Renal cortex interstitium (tissue), 15 donors: ENCODE measurements at places on chromosomes 4 and X.

DNA sequence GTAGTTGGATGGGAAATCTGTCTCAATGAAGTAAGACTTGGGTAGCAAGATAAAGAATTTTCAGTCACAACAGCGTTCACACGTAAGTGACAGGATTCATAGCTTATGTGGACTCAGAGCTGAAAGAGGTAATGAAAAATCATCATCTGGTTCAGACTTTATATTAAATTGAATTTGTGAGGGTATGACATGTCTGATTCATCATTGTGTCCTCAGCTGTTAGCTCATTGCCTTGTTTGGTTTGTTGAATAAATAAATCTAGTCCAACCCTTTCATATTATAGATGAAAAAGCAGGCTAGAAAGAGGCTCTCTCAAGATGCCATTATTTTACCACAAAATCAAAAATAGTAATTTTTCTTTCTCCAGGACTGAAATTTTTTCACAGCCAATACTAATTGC, 2.7 kb upstream of the CYSLTR1 start:
- DNase-seq = no peak

- no peak for DNase-seq
Observed at GRCh38 chrX:46770817-46771163, 11.9 kb upstream of the SLC9A7 start.

- no peak for DNase-seq
Observed at GRCh38 chr4:153823483-153823882, 34.6 kb upstream of the SFRP2 start.

DNA sequence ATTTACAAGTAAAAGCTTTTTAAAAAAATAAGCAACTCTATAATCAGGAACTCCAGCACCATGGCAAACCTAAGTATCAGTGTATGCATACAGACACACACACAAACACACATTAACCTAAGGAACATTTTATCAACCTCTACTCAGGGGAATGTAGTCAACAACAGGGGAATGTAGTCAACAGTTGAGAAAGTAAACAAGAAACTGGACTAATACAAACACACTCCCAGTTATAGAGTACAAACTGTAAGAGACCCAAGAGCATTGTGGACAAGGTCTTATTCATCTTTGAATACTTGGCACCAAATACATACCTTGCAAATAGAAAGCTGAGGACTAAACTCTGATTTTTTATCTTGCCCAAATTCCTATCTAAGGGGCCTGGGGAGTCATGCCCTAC, 36.2 kb downstream of the PAPSS1 start:
- no peak for DNase-seq

GRCh38 chrX:108219949-108220601, 128.5 kb downstream of the ATG4A start:
- no peak for DNase-seq

DNA sequence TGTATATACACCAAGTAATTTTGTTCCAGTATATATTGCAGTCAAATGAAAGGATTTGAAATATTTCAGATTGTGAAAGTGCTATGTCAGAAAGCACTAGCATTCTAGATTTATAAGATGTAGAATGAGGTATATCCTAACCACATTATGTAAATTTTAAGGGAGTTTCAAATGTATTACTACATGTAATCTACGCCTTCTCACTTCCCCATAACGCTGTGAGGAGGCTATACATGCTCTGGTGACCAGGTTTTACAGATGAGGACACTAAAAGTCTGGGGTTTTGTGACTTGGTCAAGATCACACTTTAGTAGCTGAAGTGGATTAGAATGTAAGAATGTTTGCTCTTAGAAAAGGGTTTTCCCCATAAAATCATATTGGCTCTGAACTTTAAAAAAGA, 8.1 kb downstream of the ENPEP start:
- DNase-seq = no peak

DNA sequence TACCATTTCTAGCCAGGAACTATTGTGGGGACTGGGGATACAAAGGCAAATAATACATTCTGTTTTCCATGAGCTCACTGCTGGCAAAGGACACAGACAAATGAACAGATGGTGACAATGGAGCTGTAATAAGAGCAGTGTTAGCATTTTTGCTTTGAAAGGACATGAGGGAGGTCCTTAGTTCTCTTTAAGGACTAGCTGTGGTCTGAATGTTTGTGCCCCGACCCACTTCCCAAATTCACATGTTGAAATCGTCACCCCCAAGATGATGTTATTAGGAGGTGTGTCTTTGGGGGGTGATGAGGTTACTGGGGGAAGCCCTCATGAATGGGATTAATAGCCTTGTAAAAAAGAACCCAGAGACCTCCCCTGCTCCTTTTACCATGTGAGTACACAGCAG, 30.3 kb downstream of the CCNG2 start:
- DNase-seq = no peak

GRCh38 chr4:7393601-7394575, 40.8 kb downstream of the PSAPL1 start:
- no peak for DNase-seq

DNA sequence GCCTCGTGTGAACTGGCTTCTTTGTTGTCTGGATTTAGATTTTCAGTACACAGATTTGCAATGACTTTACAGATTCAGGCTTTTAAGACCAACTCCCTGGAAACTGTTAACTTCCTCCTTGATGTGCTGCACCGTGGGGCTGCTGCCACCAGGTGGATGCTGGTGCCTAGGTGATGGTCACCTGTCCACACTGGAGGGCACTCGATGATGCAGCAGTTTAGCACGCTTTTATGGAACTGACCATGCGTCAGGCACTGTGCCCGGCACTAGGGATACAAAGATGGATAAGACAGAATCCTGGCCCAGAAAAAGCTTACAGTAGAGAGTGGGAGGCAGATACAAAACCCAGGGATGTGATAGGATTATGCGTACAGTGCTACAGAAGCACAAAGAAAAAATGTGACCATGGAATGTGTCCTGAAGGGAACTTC, 180.7 kb downstream of the CEP135 start:
- DNase-seq = no peak

DNA sequence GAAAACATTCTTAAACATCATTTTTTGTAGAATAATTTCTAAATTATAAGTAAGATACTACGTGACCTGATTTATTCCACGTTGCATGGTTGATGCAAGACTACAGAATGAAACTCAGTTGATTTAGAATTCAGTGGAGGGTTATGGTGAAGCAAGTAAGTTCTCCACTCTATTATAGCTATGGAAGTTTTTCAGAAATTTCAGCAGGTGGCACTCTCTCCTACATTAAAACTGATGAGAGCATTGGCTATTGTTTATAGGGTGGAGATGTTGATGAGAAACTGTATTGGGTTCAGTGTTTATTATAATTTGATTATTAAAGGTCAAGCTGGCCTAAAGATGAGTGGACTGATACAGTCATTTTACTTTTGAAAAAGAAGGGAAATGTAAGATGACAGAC, 88.0 kb downstream of the FNIP2 start:
- peak; percentile 27 for DNase-seq

- no peak for DNase-seq
Observed at GRCh38 chrX:150692831-150693724, at the start of gene MTMR1. Gene MTMR1 (plus strand): TSS chrX:150693396. CDS start chrX:150693531, 135 bp downstream.

- no peak for DNase-seq
Observed at GRCh38 chr4:19241895-19242294, 1009.8 kb upstream of the SLIT2 start.

GRCh38 chrX:47266643-47267042, 33.8 kb downstream of the USP11 start:
- no peak for DNase-seq

GRCh38 chrX:103831803-103832544, at the start of gene RAB9B:
Gene RAB9B (minus strand): TSS chrX:103832257. CDS start chrX:103825784, 6,473 bp downstream.
- peak; percentile 28 for DNase-seq

- DNase-seq = no peak
Observed at GRCh38 chr4:6194458-6195195, 5.7 kb downstream of the JAKMIP1 start.

DNA sequence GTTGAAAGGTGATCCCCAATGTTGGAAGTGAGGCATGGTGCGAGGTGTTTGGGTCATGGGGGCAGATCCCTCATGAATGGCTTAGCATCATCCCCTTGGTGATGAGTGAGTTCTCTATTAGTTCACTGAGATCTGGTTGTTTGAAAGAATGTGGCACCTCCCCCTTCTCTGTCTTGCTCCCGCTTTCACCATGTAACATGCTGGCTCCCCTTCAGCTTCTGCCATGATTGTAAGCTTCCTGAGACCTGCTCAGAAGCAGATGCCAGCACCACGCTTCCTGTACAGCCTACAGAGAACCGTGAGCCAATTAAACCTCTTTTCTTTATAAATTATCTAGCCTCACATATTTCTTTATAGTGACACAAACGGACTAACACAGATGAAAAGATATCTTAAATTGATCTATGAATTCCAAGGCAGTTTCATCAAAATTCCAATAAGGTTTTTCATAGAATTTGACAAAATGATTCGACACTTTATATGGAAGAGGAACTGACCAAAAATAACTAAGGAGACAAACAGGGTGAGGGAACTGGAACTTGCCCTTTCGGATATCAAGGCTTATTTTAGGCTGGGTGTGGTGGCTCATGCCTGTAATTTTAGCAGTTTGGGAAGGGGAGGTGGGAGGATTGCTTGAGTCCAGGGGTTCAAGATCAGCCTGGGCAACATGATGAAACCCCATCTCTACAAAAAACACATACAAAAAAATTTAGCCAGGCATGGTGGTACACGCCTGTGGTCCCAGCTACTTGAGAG, 56.9 kb upstream of the OGT start:
- DNase-seq = no peak

GRCh38 chr4:15884666-15885065, 53.9 kb downstream of the FGFBP1 start:
- DNase-seq = no peak

GRCh38 chr4:111905511-111905910, 239.7 kb upstream of the FAM241A start:
- no peak for DNase-seq
